ENCODE measurements at places on chromosomes 7 and 10.
A peak's percentile ranks its signal among the peaks of the same experiment; 100 is the strongest.

DNA sequence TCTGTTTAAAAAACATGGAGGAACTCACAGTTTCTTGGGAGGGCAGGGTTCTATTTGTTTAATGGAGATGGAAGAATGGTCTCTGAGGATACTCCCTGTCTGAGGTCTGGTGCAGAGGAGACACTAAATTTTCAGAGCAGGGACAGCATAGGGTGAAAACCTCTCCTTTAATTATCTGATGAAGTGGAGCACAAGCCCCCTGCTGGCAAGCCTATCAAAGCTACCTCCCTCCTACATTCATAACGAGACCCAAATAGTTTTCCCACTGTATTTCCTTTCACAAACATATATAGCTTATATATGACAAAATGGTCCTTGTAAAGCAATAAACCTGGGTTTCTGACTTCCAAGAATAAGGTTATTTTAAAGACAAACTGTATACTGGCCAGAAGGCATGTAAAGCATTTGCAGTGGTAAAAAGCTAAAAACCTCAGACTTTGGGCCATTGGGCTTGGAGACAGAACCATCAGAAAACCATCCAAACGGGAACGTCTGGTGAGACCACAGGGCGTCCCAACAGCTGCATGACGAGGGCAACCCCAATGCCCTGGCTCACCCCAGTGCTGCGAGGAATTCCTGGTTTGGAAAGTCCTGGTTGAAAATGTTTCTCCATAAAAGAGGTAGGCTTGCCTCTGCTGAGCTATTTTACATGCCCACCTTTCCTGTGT is 201.3 kb downstream of the FANK1 start:
- no peak for DNase-seq

DNA sequence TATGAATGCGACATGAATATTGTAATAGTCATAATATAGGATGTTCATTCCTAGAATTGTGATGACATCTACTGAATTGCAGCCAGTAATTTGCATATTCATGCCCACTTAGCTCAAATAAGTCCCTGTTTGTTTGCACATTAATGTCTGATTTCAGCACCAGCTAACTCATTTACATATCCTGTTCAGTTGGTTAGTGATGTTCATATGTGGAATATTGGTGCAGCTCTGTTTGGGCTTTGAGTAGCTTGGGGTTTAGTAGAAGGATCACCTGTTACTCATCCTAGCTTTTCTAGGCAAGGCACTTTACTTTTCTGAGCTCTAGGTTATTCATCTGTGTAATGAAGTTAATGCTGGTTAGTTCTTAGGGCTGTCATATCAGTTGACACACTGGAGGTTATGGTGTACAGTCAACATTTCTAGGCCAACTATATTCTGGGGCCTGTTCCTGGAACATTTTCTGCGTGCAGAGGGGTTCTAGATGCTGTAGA is 238.4 kb downstream of the EXOC4 start:
- no peak for DNase-seq

DNA sequence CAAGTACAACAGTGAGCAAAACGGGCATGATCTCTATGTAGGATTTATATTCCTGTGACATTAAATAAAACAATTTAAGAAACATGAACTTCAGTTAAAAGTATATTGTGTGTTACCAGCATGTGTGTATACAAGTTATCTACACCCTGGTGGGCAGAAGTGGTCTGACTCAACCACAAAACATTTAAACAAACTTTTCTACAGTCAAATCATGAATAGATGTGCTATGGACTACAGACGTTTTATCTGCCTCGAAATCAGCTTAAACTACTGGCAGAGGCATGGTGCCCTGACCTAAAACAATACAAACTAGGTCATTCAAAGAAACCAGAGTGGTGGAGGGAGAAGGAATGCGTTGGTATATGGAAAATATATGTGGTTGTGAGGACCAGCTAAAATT is 3.6 kb downstream of the ARL3 start:
- DNase-seq, result peak; percentile 54

DNA sequence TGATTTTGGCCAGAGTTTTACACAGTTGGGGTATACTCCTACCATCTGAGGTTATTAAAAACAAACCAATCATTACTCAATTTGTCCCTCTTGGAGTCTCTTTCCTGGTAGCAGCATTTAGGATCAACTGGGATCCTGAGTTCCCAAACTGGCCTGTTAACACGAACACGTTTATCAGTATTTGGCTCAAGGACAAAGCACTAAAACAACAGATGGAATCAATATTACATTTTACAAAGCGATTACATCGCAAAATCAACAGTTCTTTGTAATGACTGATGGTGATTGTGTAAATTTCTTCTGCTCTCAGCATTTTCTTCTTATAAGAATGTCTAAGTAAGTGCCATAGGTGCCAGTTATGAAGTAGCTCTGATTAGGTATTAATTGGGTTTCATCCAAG is 582.9 kb upstream of the ANKRD30A start:
- DNase-seq, result peak; percentile 14

DNA sequence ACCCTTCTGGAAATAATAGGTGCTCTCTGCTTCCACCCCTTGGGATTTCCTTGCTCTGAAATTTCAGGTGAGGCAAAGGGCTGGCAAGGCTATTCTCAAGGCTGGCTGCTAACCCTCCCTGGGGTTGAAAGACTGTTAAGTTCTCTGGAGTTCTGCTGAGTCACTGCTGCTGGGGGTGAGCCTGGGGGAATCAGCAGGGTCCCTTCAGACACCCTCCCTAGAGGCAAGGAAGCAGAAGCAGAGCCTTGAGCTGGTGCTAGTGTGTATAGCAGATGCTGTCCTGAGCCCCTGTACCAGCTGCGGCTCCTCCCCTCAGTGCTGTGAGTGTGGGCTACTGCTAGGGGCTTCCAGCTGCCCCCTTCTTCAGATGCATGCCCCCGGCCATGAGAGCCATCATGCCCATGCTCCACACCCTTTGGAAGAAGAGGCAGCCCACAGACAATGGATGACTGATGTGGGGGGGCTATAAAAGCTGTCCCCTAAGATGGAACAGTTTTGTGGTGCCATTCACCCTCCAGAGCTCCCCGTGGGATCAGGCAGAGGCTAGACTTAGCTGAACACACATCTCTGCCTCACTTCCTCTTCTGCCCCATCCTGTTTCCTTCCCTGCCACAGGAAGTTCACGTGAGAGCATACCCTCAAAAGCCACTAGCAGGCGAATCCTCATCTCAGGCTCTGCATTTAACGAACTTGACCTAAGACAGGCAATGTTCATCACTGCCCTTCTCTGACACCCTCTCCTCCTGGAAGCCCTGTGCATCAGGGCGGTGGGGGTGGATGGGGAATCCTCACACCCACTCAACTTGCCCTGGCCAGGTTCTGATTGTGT is 91.8 kb downstream of the SH3PXD2A start:
- DNase-seq, result no peak

- DNase-seq, result no peak
Measured at GRCh38 chr10:44008270-44008916, 359.7 kb upstream of the ZNF32 start.

- DNase-seq, result no peak
Measured at GRCh38 chr10:91976317-91977051, 52.9 kb downstream of the BTAF1 start.

- DNase-seq, result no peak
Measured at GRCh38 chr10:28838908-28839307, 161.6 kb downstream of the BAMBI start.

DNA sequence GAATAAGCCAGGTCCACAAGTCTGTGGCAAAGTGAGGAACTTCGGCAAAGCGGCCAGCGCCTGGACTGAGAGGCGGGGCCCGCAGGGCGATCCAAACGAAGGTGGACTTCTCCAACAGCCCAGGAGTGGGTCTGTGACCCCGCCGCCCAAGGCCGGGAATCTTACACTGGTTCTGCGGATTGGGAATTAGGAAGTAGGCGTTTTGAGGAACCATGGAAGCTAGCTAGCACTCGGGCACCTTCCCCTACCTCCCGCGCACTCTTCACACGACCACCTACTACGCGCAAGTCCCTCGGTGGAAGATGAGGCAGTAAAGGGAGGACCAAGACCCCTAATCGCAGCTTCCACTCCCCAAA is 570 bp upstream of the ARF5 start:
- no peak for DNase-seq
